ENCODE measurements at places on chromosomes 13 and 19.

- peaks cover 79% of the 10 kb centered on the region for H3K36me3 ChIP-seq
- H3K4me1 ChIP-seq = no peaks in the 10 kb centered on the region
- no peak overlapping the region for H3K27ac ChIP-seq
- no peak for DNase-seq
- H3K27me3 ChIP-seq = no peaks in the 10 kb centered on the region
- H3K4me3 ChIP-seq = no peak overlapping the region
These were observed 32.9 kb downstream of the NAXD start for GRCh38 chr13:110648146-110648819.

GRCh38 chr13:33910255-33910654 is 92.3 kb downstream of the RFC3 start:
- DNase-seq = no peak
- H3K4me3 ChIP-seq = no peak overlapping the region
- H3K27me3 ChIP-seq = no peaks in the 10 kb centered on the region
- no peaks in the 10 kb centered on the region for H3K36me3 ChIP-seq
- H3K4me1 ChIP-seq = no peaks in the 10 kb centered on the region

DNA sequence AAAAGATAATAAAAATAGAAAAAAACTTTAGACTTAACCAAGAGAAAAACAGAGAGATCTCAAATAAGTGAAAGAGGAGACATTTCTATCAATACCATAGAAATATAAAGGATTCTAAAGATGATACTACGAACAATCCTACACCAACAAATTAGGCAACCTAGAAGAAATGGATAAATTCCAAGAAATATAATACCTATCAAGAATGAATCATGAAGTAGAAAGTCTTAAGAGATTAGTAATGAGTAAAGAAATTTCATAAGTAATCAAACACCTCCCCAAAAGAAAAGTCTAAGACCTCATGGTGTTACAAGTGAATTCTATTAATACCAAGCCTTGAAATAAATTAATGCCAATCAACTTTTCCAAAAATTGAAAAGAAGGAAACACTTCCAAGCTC is 1584.5 kb upstream of the MIR17HG start:
- no peaks in the 10 kb centered on the region for H3K36me3 ChIP-seq
- no peak for DNase-seq
- H3K27me3 ChIP-seq = no peaks in the 10 kb centered on the region
- H3K4me3 ChIP-seq = no peak overlapping the region

DNA sequence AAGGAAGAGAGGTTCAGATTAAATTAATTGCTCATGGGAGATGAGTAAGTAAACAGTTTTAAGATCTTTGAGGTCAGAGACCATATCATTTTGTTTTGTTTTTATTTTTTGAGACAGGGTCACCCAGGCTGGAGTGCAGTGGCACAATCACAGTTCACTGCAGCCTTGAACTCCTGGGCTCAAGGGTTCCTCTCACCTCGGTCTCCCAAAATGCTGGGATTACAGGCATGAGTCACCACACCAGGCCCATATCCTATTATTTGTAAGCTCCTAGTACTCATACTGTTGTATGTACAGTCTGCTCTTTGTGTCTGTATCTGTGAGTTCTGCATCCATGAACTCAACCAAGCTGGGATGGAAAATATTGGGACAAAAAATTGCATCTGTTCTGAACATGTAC is 6.0 kb upstream of the RASL11A start:
- no peak for DNase-seq
- no peaks in the 10 kb centered on the region for H3K4me1 ChIP-seq
- peaks cover 25% of the 10 kb centered on the region for H3K36me3 ChIP-seq
- no peak overlapping the region for H3K27ac ChIP-seq

GRCh38 chr13:97120346-97120745 is 101.8 kb upstream of the MBNL2 start:
- H3K27me3 ChIP-seq = peaks cover 6% of the 10 kb centered on the region
- DNase-seq = no peak
- H3K27ac ChIP-seq = no peak overlapping the region
- no peaks in the 10 kb centered on the region for H3K36me3 ChIP-seq

DNA sequence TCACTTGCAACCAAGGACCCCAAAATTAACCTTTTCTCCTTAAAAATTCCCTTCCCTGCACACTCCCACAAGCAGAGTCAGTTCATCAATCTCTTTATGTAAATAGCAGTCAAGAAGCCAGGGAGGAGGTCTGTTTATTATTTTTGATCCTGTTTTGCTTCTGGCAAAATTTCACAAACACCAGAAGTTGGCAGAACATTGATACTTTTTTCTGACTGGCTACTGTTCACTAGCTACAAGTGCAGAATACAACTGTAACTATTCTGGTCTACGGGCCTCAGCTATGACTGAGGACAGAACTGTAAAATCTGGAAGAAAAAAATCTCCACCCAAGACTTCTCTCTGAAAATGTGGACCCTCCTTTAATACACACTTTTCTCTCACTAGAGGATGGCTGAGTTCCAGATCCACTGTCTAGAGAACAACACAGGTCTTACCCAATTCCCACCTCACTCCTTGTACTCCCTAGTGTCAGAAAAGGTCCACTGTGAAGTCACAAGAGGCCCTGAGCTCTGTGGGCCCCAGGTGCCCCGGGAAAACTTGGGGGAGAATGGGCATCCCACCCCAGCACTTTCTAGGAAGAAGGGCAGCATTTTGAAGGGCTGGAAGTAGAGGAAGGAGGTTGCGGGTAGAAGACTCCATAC is 14.5 kb downstream of the STARD13 start:
- H3K36me3 ChIP-seq = no peaks in the 10 kb centered on the region
- peaks cover 3% of the 10 kb centered on the region for H3K27me3 ChIP-seq
- no peak overlapping the region for H3K27ac ChIP-seq
- H3K4me3 ChIP-seq = no peak overlapping the region

GRCh38 chr13:34338102-34338501 is 520.2 kb downstream of the RFC3 start:
- H3K27ac ChIP-seq = no peak overlapping the region
- no peak overlapping the region for H3K4me3 ChIP-seq
- no peaks in the 10 kb centered on the region for H3K27me3 ChIP-seq
- H3K36me3 ChIP-seq = no peaks in the 10 kb centered on the region

DNA sequence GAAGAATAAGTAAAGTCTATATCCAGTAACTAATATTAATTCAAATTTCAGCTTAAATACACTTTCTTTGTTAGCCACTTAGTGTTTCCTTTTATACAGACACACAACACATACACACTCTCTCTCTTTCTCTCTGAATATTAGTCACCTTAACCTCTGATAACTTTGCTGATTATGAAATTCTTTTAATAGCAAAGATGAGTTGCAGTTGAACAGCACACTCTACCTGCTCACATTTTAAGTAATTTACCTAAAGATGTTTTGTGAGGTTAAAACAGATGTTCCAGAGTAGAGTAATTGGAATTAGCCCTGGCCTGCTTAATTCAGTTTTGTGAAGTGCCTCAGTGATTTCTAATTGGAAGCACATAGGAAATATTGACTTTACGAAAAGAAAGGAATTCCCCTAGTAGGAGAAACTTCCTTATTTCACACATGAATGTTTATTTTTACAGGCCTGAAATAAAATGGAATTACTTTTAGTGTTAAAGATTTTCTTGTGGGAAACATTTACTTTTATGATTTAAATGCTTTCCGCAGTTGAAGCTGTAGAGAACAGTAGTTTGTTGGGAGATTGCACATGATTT is 184.3 kb downstream of the MYO16 start:
- H3K36me3 ChIP-seq = no peaks in the 10 kb centered on the region
- DNase-seq = no peak
- no peaks in the 10 kb centered on the region for H3K4me1 ChIP-seq
- H3K4me3 ChIP-seq = no peak overlapping the region
- no peak overlapping the region for H3K27ac ChIP-seq
- peaks cover 10% of the 10 kb centered on the region for H3K27me3 ChIP-seq

GRCh38 chr13:112242777-112243176 is 133.4 kb upstream of the SPACA7 start:
- no peak overlapping the region for H3K4me3 ChIP-seq
- H3K27ac ChIP-seq = no peak overlapping the region
- no peaks in the 10 kb centered on the region for H3K4me1 ChIP-seq
- no peaks in the 10 kb centered on the region for H3K36me3 ChIP-seq
- DNase-seq = no peak

GRCh38 chr19:30682999-30683536 is 310.9 kb downstream of the ZNF536 start:
- peaks cover 3% of the 10 kb centered on the region for H3K27me3 ChIP-seq
- peak; percentile 66 for DNase-seq
- no peak overlapping the region for H3K27ac ChIP-seq
- H3K36me3 ChIP-seq = no peaks in the 10 kb centered on the region
- H3K4me1 ChIP-seq = no peaks in the 10 kb centered on the region
- no peak overlapping the region for H3K4me3 ChIP-seq

GRCh38 chr19:51627491-51628138 is 2.6 kb downstream of the SIGLEC5 start:
- H3K4me3 ChIP-seq = no peak overlapping the region
- peaks cover 5% of the 10 kb centered on the region for H3K27me3 ChIP-seq
- no peaks in the 10 kb centered on the region for H3K36me3 ChIP-seq
- no peak overlapping the region for H3K27ac ChIP-seq
- H3K4me1 ChIP-seq = no peaks in the 10 kb centered on the region
- DNase-seq = no peak

- no peaks in the 10 kb centered on the region for H3K27me3 ChIP-seq
- H3K4me3 ChIP-seq = no peak overlapping the region
- H3K27ac ChIP-seq = no peak overlapping the region
- H3K36me3 ChIP-seq = peaks cover 31% of the 10 kb centered on the region
These were observed 941 bp upstream of the UHRF1 start for GRCh38 chr19:4908360-4908759.

DNA sequence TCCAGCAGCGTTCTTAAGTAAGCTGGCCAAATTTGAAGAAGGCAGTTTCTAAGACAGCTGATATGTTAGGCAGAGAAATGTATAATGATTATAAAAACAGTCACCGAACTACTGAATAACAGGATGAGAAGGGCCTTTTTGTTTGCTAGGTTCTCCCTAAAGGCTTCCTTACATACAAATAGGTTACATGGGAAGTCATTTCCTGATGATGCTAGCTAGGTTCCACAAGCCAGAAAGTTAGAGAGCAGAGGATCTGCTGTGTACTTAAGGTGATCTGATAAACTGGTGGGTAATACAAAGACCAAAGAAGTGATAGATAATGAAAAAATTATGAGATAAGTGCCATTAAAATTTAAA is 139.7 kb downstream of the VWA8 start:
- no peak overlapping the region for H3K27ac ChIP-seq
- no peak overlapping the region for H3K4me3 ChIP-seq
- H3K36me3 ChIP-seq = peaks cover 21% of the 10 kb centered on the region
- H3K4me1 ChIP-seq = no peaks in the 10 kb centered on the region
- DNase-seq = no peak

DNA sequence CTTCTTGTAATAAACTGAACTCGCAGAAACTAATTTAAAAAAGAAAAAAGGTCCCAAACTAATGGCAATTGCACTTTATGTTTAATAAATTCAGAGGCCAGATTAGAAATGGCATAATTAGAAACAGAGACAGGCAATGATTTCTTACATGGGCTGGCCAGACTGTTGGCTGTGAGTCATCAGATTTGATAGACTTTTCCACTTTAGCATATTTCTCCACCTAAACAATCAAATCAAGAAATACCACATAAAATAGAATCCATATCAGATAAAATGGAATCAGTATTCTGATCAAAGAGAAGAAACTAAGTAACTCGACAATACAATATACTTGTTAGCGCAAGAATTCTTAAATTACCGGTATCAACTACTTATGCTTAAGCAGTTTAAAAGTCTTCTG is 29.0 kb downstream of the EXOSC8 start:
- no peak for DNase-seq
- H3K4me1 ChIP-seq = no peaks in the 10 kb centered on the region
- peaks cover 92% of the 10 kb centered on the region for H3K36me3 ChIP-seq

GRCh38 chr19:41319500-41320184 is 9.7 kb downstream of the CCDC97 start:
- peaks cover 89% of the 10 kb centered on the region for H3K36me3 ChIP-seq
- H3K4me1 ChIP-seq = no peaks in the 10 kb centered on the region
- H3K27ac ChIP-seq = no peak overlapping the region
- H3K27me3 ChIP-seq = no peaks in the 10 kb centered on the region
- H3K4me3 ChIP-seq = no peak overlapping the region
- DNase-seq = no peak

DNA sequence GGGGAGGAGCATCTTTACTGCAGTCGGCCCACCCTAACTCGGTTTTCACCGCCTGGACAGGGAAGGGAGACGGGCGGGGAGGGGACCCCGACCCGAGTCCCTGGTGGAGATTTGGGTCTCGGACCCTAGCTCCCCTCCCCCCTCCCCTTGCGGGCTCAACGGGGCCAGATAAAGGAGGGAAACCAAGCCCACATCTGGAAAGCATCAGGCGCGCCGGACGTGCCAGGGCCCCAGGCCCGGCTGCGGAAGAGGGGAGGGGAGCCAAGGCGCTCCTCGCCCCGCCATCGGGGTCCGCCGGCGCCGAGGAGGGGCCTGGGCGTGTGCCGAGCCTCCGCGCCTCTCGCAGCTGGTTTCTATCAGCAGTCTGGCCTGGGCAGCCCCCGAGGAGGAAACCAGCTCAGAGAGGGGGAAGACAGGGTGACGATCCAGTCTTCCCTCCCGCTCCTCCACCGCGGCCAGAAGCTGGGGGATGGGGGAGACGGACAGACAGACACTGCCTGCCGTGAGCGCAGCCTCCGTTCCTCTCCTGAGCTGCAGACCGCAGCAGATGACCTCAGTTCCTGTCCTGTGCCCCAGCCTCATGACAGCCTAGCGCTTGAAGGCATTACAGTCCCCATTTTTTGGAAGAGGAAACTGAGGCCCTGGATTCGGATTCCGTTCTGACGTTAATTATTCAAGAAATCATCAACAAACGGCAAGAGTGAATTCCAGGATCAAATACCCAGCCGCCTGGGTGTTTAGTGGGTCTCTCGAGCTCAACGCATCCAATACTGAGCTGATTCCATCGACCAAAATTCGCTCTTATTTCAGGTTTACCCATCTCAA is 3.6 kb upstream of the GNG8 start:
- H3K4me3 ChIP-seq = no peak overlapping the region
- H3K4me1 ChIP-seq = peaks cover 25% of the 10 kb centered on the region
- peak; percentile 30 for DNase-seq
- H3K27ac ChIP-seq = no peak overlapping the region
- no peaks in the 10 kb centered on the region for H3K36me3 ChIP-seq
- H3K27me3 ChIP-seq = peaks cover 29% of the 10 kb centered on the region

DNA sequence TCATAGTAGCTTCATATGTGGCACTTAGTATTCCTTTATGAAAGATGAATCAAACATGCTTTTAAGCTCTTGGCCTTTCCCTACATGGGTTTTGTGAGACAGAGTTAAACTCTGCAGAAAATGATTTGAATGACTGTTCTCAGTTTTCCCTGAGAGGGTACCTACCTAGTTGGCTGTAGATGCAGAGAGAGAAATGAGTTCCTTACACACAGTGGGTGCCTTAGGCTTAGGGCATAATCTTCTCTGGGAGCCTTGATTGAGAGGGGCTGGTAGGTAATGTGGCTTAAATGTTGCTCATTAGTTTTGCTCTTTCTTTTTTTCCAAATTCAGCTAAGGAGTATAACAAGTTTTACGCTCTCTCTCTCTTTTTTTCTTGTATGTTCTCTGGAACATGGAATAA is 3.0 kb downstream of the URI1 start:
- H3K36me3 ChIP-seq = peaks cover 9% of the 10 kb centered on the region
- DNase-seq = no peak
- H3K27me3 ChIP-seq = no peaks in the 10 kb centered on the region
- no peak overlapping the region for H3K27ac ChIP-seq

GRCh38 chr13:23796551-23796950 is 92.6 kb downstream of the MIPEP start:
- no peak for DNase-seq
- H3K4me3 ChIP-seq = no peak overlapping the region
- H3K27me3 ChIP-seq = no peaks in the 10 kb centered on the region
- H3K4me1 ChIP-seq = peaks cover 5% of the 10 kb centered on the region
